Left renal pelvis (tissue), 4 donors: ENCODE measurements at places on chromosomes 5 and 9.

DNA sequence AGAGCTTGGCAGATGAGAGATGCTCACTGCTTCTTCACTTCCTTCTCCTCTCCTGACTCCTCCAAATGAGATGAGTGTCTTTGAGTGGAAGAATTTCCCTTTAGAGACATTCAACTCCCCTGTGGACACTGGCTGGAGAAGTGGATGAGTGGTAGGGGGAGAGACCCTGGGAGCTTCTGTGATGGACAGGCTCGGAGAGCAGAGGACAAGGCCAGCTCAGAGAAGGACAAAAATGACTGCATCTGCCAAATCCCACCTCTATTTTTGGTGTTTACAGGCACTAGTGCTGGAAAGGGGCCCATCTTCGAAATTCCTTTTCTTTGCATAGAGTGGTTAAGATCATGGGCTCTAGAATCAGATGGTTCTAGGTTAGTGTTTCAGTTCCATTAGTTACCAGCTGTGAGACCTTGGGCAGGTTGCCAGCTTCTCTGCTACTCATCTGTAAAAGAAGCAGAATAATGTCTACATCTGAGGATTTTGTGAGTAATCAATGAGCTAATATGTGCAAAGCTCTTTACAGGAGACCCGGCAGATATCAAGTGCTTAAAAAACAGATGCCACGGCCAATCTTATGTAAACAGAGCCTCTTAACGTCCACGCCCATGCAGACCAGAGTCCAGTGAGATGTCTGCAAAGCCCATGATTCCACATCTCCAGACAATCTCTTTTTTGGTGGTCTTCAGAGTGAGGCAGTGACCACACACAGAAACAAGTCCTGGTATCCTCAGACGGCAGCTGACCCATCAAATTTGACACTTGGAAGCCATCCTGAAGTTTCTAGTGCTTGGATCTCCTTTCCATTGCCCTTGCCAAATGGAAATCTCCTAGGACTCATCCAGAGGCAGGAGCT is 13.6 kb upstream of the COL27A1 start:
- DNase-seq = no peak

DNA sequence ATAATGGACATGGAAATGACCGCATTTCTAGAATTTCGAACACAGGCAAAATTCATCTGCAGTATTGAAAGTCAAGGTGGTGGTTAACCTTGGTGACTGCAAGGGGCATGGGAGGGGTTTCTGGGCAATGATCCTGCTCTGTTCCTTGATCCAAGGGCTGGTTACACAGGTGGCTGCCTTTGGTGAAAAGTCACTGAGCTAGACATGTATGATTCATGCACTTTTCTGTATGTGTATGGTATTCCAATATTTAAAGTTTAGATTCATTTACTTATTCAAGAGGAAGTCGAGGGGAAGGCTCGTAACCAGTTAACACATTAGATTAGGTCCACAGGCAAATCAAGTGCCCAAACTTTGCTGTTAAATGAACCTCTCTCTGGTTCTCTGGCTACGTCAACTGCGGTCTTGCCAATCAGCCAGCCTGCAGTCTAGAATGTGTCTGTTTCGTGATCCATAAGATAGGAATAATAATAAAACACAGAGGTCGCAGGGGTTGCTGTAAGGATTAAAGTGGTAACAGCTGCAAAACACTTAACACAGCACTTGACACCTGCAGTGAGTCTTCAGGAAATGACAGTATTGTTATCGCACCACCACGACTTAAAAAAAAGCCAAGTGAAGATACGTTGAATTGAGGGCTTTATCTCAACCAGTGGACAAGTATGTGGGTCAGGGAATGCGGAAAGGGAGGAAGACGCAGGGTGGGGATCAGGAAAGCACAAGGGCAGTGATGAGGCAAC is 92.5 kb downstream of the TLE1 start:
- no peak for DNase-seq

DNA sequence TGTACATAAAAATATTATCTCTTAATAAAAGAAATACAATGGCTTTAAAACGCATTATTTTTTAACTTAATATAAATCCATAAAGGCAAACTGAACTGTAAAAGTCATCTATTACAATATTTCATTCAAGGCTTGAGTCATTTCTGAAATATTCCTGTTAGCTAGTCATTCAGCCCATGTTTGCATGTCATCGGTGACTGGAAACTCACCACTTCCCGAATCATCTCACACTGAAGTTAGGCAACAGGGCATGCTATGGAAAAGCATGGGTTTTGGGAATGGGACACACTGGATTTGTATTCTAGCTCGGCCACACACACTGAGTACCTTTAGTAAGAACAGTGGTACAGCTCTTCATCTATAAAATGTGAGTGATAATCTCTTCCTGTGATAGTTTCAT is 691.1 kb upstream of the C9orf72 start:
- DNase-seq = no peak

DNA sequence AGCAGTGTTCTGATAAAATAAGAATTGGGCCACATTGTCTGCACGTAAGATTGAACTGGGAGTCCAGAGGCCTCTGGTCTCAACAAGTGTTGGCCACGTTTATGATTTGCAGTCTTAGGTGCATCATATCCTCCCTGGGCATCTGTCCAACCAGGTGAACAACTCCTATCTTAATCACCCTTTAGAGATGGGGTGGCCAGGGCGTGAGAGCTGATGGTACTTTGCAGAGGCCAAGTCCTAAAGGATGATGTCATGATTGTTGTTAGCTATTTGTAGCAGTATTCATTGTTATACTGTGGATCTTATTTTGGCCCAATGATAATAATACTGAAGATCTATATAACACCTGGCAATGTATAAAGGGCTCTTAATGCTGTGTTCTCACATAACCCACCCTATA is 73.2 kb upstream of the RARS1 start:
- DNase-seq = no peak

DNA sequence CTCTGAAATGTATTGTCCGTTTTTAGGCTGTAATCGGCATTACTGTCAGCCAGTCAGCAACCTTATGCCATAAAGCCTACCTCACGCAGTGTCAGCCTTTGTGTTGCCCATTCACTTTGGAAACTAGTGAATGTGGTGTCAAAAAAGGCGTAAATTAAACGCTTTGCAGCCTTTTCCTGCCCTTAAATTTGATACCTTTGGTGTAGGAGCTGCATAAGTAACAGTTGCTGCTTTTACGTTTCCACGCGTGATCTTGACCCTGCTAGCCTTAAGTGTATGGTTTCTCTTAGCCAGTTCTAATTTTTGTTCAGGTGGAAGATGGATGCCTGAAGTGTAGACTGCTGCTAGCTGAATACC is 257.7 kb downstream of the EPB41L4A start:
- no peak for DNase-seq

GRCh38 chr9:3528451-3528850 is 2.6 kb upstream of the RFX3 start:
- DNase-seq = no peak

DNA sequence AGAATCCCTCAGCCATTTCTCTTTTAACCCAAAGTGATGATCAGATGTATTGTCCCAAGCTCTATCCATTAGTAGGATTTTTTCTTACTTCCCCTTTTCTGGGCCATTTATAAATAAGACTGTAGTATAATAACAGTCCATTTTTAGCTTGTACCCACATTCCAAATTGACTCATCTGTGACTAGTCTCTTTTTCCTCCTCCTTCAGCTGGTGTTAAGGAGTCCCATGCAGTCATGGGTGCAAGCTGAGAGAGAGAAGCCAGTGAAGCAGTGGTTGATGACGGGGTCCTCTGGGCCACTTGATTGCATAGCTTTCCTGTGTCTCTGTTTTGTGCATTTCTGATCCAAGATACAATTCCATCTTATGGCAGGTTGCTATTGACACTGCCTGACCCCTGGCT is 476.0 kb upstream of the CD180 start:
- DNase-seq = no peak

DNA sequence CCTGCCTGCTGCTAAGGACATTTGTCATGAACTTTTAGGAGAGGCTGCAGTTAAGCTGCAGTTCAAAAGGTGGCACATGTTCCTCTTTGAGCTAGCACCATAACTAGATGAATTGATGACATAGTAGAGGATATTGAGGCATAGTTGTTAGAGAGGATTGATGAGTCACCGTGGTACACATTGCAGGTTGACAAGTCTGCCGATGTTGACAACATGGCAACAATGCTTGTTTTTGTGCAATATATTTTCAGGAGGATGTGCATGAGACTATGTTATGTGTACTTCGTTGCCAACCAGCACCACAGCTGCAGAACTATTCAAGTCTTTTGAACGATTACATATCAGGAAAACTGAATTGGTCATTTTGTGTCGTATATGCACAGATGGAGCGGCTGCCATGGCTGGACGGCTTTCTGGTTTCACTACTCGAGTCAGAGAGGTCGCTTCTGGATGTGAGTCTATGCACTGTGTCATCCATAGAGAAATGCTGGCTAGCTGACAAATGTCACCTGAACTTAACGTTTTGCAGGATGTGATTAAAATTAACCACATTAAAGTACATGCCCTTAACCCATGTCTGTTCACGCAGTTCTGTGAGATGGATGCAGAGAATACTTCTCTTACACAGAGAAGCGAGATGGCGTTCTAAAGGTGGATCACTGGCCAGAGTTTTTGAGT is 24.2 kb downstream of the ANP32B start:
- no peak for DNase-seq

GRCh38 chr9:86942281-86943200 is 4.8 kb downstream of the GAS1 start:
- no peak for DNase-seq

DNA sequence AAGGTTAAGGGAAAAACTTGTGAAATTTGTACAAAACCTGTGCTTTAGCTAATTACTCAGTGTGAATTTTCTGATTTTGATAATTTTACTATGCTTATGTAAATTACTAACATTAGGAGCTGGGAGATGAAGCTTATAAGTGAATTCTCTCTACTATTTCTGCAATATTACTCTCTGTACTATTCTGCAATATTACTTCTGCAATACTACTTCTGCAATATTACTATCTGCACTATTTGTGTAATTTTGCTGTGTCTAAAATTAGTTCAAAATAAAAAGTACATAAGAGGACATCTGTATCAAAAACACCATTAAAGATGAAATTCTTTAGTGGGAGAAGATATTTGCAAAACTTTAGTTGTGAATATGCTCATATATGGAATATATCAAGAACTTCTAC is 62.9 kb downstream of the C9 start:
- DNase-seq = no peak

- DNase-seq = no peak
Observed at GRCh38 chr9:13491493-13492424, 212.3 kb upstream of the MPDZ start.

GRCh38 chr5:82635561-82636288 is 357.6 kb upstream of the RPS23 start:
- no peak for DNase-seq

GRCh38 chr5:86623785-86624483 is 6.2 kb downstream of the COX7C start:
- no peak for DNase-seq

- DNase-seq = no peak
Observed at GRCh38 chr5:171595401-171595800, 176.0 kb downstream of the FGF18 start.

DNA sequence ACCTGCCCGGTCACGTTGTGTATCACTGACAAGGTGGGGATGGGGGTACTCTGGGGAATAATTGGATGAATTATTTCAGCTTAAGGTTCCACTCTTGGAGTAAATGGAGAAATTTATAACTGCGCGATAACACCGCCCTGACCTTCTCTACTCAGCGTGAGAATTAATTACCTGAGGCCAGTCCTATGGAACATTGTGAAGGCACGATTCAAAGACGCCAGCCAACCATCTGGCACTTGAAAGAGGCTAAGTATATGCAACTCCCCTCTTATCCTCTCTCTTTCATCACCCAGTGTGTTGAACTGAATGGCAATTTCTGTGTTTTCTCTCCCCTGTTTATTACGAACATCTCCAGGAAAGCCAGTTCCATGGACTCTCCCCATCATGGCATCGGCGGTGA is 235.5 kb upstream of the TUT7 start:
- DNase-seq = no peak

DNA sequence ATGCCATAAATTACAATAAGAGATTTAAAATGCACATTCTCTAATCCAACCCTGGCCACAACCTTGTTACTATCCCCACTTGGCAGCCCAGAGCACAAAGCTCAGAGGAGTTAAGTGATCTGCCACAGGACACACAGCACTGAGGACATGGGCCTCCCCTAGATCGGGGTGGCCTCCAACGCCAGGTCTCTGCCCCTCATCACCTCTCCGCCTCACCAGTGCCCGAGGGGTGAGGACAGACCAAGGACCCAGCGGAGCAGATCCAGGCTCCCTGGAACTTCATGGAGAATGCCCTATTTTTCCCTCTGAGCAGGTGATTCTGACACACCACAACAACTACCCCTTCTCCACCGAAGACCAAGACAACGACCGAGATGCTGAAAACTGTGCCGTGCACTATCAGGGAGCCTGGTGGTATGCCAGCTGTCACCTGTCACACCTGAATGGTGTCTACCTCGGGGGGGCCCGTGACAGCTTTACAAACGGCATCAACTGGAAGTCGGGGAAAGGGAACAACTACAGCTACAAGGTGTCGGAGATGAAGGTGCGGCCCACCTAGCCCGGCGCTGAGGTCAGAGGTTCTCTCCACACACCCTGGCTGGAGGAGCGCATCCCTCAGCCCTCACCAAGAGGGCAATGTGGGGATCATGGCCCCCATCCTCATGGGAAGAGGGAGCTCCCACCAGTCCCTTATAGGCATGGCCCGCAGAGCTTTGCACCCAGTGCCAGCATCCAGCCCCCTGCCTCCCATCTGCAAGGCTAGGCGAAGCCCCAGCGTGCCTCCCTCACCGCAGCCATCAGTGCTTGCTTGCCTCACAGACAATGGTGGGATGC is 12.5 kb upstream of the FCN2 start:
- DNase-seq = no peak

DNA sequence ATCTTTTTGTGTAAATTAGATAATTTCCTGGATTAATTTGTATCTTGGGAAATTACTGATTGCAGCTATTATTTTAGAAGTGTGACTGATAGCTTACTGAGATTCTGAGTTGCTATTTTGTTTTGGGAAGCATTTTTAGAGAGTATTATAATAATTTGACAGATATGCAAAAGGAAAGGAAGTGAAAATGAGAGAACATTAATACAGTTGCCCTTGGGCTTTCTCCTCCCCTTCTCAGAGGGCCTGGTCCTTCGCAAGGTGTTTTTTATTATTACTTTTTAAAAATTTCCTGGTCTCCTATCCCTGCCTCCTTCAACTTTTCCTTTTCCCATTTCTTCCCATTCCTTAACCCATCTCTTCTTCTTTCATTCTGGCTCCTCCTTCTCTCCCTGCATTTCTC is 32.6 kb downstream of the UBAP1 start:
- no peak for DNase-seq
